ENCODE measurements at places on chromosomes 16 and 17.

DNA sequence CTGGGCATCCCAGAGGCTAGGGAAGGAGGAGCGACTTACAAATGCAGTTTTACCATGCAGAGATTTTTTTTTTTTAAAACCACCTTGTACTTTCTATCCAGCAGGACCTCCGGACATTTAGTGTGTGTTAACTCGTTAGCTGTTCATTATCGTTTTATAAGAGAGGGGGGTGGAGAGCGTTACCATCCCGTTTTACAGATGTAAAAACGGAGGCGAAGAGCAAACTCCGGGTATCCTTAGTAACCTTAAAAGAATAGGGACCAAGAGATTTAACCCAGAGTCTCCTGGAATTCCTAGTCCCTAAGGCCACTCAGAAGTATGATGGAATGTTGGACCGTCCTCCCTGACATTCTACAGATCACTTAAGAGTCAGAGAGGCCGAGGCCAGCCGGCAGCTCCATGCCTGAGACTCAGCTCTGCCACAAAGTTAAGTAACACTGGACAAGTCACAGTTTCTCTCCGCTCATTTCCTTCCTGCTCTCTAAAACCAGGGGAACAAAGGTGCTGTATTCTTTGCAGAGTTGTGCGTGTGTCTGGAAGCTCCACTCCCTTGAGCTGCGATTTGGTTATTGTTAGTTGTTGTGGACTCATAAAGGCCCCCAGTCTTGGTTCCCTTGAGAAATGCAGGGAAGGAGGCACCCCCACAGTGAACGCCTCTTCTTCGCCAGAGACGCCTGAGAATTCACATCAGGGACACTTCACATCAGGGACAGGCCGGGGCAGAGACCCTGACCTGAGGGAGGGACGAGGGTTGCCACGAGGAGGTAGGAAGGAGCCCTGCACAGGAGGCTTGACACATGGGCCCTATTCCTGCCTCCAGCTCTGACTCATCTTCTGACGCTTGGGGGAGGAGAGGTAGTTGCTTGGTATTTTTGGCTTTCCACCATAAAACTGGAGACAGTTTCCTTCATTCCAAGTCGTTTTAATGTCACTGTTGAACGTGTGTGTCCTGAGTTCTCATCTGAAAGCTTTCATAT, 1.2 kb downstream of the DUSP14 start:
- DNase-seq: peak; percentile 24

DNA sequence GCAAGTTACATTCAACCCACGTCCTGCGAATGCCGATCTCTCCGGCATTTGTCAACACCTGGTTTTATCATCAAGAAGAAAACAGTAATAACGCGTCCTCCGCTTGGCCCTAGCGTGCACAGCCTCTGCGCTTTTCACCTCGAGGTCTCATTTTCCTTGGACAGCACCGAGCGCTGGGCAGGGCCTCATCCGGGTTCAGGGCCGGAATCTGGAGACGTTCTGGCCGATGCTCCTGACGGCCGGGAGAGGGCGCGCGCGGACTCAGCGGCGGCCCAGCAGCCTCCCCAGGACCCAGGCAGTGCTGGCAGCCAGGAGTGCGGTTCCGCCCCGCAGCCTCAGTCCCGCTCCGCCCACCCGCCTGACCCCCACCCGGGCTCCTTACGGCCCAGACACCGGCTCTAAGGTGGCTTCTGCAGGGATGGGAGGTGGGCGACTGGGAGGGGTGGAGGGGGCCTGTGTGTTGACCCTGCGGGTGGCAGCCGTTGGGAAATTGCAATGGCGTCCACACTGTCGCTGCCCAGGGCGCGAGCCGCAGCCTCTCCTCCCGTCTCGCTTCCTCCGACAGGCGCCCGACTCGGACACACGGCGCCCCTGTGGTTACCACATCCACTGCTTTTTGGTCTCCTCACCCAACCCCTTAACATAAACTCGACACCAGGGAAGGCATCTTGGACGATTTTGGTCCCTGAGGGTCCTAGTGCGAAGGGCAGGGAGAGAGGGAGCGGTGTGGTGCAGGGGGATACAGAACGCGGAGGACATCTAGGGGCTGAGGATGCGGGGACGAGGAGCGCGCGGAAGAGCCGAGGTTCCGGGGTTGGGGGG, 7.4 kb upstream of the FLYWCH1 start:
- peak; percentile 80 for DNase-seq

DNA sequence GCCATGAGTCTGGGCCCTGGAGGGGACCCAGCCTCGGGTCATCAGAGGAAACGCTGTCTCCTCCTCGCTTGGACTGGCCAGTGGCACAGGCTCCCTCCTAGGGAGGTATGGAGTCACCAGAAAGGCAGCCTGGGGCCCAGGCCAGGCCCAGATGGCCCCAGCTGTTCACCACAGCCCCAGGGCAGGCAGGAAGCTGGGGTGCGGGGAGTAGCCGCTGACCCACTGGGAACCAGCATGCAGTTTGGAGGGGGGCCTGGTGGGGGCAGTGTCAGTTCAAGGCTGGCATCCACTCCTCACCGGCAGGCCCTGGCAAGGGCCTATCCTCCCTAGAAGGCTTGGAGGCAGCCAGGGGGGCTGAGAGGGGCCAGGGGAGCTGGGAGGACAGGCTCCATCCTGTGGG, 48.8 kb downstream of the SDK2 start:
- no peak for DNase-seq

DNA sequence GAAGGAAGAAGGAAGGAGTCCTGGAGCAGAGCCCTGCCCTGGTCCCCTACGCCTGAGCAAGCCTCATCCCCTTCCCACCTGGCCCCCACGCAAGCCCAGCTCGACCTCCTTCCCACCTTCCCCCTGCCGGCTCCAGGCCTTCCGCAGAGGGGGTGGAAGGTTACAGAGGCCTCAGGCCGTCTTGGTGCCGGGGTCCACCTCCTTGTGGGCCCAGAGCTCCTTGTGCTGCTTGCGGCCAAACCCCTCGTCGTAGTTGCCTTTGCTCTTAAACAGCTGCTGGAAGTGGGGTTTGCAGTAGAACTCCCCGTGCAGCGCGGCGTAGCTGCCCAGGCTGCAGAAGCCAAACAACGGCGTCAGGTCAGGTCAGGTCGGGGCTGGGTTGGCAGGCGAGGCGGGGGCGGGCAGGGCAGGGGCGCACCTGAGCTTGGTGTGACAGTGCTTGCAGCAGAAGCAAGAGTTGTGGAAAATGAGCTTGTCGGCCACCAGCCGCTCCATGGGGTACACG, 1.5 kb downstream of the LIMD2 start:
- DNase-seq: no peak

GRCh38 chr17:70588003-70588402, 418.7 kb downstream of the KCNJ2 start:
- DNase-seq: no peak
